Astrocyte of the hippocampus (primary cell): ENCODE measurements at places on chromosomes 11 and 22.
A peak's percentile ranks its signal among the peaks of the same experiment; 100 is the strongest.

GRCh38 chr22:39177791-39178190 lies 25.3 kb upstream of the CBX7 start:
- no peak for DNase-seq

GRCh38 chr22:29936186-29936585 lies 53.2 kb downstream of the MTMR3 start:
- peak; percentile 26 for DNase-seq

GRCh38 chr22:37163575-37164504 lies 14.1 kb upstream of the IL2RB start:
- no peak for DNase-seq

- DNase-seq = no peak
Observed at GRCh38 chr11:99535406-99535805, 514.7 kb downstream of the CNTN5 start.
